ENCODE measurements at places on chromosomes 13 and 19. TPM values are rescaled to one million over a fixed set of nuclear protein-coding genes. Genes with fewer than 3 reads are reported as not detected.

- H3K27ac ChIP-seq = no peak overlapping the region
- H3K36me3 ChIP-seq = no peaks in the 10 kb centered on the region
- no peak overlapping the region for H3K4me3 ChIP-seq
- H3K4me1 ChIP-seq = no peaks in the 10 kb centered on the region
- peaks cover 11% of the 10 kb centered on the region for H3K27me3 ChIP-seq
- no peak for DNase-seq
Measured at GRCh38 chr13:112116187-112116950, 49.4 kb downstream of the SOX1 start.

GRCh38 chr13:54799621-54800226 lies 1771.1 kb downstream of the OLFM4 start:
- no peak overlapping the region for H3K27ac ChIP-seq

Gene ZNF578
- 2.8 TPM for total RNA-seq

- no peak for DNase-seq
- peaks cover 3% of the 10 kb centered on the region for H3K27me3 ChIP-seq
- peaks cover 10% of the 10 kb centered on the region for H3K4me1 ChIP-seq
- H3K27ac ChIP-seq = no peak within 1 kb of the TSS
- no peak within 1 kb of the TSS for H3K4me3 ChIP-seq
- H3K36me3 ChIP-seq = no peaks in the 10 kb centered on the region
Measured at GRCh38 chr19:42442833-42443232, at the start of gene CXCL17. TSS of gene CXCL17 (minus strand) at chr19:42442946. CDS start at chr19:42442832, 114 bp downstream.

GRCh38 chr19:1244693-1245451 lies 3.3 kb downstream of the ATP5F1D start:
- DNase-seq = no peak
- no peaks in the 10 kb centered on the region for H3K27me3 ChIP-seq
- H3K4me3 ChIP-seq = peak overlapping the region; percentile 78
- peak overlapping the region; percentile 93 for H3K27ac ChIP-seq
- H3K36me3 ChIP-seq = peaks cover 2% of the 10 kb centered on the region

Gene ICAM5
- 1.2 TPM for total RNA-seq

- no peaks in the 10 kb centered on the region for H3K4me1 ChIP-seq
- no peak overlapping the region for H3K27ac ChIP-seq
- no peak for DNase-seq
- H3K4me3 ChIP-seq = no peak overlapping the region
Measured at GRCh38 chr13:26896986-26897668, 136.5 kb upstream of the GPR12 start.
